Kidney (tissue), 22 donors: ENCODE measurements at places on chromosomes 7 and 10. TPM values are rescaled to one million over a fixed set of nuclear protein-coding genes. Genes with fewer than 3 reads are reported as not detected.

CYP3A7 gene
- 0.69 TPM for polyA plus RNA-seq

ZNF503 gene
- 45.8 TPM for polyA plus RNA-seq

PRPS1L1 gene
- polyA plus RNA-seq: not detected

NKX2-3 gene
- not detected for polyA plus RNA-seq

NPSR1 gene
- polyA plus RNA-seq: not detected

SPDYE16 gene
- not detected for polyA plus RNA-seq

VSTM2A gene
- polyA plus RNA-seq: not detected
